Thoracic aorta (tissue), 2 donors: ENCODE measurements at places on chromosomes 1 and 21.

DNA sequence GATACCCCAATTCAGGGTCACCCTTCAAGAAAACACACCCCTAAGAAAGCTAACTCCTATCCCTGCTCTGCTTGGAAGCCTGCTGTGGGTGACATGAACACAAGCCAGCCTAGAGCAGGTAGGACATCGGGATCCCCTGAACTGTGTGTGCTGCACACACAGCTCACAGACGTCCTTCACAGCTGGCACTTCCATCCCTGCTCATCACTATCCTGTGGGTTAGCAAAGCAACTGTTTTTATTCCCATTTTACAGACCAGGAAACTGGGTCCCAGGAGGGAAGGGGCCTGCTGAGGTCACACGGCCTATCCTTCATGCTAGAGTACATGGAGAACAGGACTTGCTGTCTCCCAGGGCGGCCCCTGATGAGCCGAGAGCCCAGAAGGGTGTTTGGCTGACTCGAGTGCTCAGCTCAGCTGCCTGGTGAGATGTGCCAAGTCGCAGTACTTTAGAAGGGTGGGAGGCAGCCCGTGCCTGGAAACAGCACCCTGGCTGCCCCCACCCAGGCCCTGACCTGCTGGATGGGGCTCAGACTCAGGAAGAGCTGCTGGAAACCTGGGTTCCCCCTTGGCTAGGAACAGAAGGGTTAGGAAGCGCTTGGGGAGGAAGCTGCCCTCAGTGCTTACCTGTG, 28.3 kb upstream of the BTG2 start:
- DNase-seq = no peak

DNA sequence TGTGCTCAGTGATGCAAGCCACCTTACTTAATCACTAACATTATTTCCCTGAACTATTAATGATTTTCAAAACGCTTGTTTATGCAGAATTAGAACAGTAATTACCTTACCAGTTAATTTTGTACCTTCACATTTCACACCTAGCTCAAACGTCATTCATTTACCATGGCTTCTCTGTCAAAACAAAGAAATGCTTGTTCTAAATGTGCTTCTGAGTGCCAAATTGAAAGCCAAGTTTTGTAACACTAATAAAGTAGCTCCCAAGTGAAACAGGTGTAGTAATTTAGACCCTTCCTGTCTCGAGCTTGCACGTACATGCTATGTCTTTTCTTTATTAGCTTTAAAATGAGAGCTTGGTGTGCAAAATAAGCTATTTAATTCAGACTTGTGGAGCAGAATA, 533.7 kb upstream of the PKN2 start:
- DNase-seq = no peak

- DNase-seq = no peak
Observed at GRCh38 chr1:205632669-205633169, 908 bp upstream of the ELK4 start.

- DNase-seq = no peak
Observed at GRCh38 chr1:66088787-66089186, 296.1 kb downstream of the PDE4B start.

- DNase-seq = no peak
Observed at GRCh38 chr1:226657895-226658545, 81.1 kb downstream of the ITPKB start.

- no peak for DNase-seq
Observed at GRCh38 chr1:57741521-57741920, 317.7 kb upstream of the DAB1 start.

DNA sequence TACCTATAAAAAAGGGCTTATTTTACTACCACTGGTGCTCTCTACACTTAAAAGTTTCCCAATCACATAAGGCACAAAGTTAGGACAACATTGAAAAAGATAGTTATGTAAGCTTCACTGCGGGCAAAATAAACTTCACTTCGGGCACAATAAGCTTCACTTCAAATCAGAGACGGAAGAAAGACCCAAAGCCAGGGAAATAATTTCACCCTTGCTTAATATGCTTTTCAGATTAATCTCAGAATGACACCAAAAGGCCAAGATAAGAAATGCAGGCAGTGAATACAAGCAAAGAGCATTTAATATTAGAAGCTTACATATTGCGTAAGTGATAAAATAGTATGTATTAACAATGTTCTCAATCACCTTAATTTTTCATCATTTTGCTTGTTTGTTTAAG, 444.2 kb downstream of the SETD4 start:
- no peak for DNase-seq

DNA sequence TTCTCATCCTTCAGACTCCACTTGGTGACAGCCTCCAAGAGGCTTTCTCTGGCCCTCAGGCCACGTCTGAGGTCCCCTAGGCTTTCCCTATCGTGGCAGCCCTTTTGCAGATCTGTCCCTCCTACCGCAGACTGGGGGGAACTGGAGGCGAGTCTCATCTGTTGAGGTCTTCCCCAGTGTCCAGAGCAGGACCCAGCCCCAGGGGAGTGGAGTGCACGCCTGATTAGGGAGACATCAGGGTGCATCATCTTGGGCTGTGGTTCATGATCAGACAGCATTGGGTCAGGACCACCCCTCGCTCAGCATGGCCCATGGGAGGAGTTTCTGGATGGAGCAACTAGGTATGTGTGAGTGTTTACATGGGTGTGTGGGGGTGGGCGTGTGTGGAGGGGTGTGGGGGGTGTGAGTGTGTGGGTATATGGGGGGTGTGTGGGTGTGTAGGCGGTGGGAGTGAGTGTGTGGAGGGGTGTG, 8.5 kb upstream of the MATN1 start:
- no peak for DNase-seq

GRCh38 chr1:210233495-210234328, 1.1 kb downstream of the SERTAD4 start:
- no peak for DNase-seq

GRCh38 chr1:1399872-1400575, 889 bp upstream of the CCNL2 start:
- DNase-seq = no peak

GRCh38 chr1:99745061-99745460, 21.4 kb downstream of the FRRS1 start:
- no peak for DNase-seq

DNA sequence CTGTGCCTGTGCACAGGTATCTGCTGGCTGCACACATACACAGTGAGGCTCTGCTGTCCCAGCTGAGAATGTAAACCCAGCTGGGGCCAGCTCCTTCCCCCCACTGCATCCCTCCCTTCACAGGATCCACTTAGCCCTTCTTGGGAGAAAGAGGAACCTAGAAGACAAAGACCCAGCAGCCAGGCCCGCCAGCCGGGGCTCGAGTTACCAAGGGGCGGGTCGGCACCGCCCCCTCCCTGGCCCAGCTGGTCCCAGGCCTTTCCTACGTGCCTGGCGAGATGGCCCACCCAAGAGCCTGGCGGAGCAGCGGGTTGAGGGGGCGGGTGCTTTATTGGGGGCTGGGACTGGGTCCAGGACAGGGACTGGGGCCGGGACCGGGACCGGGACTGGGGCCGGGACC, 2.1 kb downstream of the SH3BGRL3 start:
- DNase-seq = no peak

GRCh38 chr21:15645830-15646229, 84.0 kb upstream of the USP25 start:
- DNase-seq = no peak

DNA sequence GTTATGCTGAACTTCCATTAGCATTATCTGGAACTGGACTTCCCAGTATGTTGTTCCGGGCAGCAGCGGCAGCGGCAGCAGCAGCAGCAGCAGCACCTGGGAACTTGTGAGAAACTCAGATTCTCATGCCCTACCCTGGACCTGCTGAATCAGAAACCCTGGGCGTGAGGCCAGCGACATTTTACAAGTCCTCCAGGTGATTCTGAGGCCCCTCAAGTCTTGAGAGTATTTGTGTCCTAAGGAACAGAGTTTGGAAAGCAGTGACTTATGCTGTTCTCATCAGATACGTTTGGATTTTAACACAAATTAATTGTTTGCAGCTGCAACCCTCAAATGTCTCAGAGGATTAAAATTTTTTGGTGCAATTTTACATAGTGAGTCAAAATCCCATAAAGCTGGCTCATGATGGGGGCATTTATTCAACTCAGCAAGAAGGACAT, 157.2 kb upstream of the KAZN start:
- no peak for DNase-seq

DNA sequence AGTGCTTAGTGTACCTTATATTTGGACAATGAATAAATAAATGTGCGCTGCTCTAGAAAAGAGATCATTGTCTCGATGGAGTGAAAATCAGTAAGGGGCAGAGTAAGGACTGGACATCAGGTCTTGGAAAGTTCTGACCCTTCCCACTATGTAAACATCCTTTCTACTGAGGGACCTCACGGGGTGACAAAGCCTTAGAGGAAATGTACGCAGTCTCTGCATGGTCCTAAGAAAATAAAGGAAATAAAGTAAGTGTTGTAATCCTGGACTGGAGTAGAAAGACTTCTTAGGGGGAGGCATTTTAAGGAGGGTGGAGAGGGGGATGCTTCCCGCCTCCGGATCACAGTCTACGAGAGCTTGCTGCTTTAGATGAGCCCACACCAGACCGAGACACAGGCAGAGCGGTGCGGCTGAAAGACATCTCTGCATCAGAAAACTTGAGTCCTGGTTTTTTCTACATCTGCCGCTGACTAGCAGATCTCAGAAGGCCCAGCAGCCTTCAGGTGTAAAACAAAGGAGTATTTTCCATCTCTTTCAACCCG, 22.3 kb upstream of the GPR137B start:
- no peak for DNase-seq

GRCh38 chr1:30377230-30378002, 346.0 kb downstream of the MATN1 start:
- no peak for DNase-seq

GRCh38 chr1:46532498-46533178, 18.8 kb downstream of the KNCN start:
- DNase-seq = no peak

GRCh38 chr1:45010855-45011811, at the start of gene HECTD3:
Gene HECTD3, minus strand, starts transcription at chr1:45011324. Its CDS starts 67 bp downstream, at chr1:45011257.
- peak; percentile 46 for DNase-seq

DNA sequence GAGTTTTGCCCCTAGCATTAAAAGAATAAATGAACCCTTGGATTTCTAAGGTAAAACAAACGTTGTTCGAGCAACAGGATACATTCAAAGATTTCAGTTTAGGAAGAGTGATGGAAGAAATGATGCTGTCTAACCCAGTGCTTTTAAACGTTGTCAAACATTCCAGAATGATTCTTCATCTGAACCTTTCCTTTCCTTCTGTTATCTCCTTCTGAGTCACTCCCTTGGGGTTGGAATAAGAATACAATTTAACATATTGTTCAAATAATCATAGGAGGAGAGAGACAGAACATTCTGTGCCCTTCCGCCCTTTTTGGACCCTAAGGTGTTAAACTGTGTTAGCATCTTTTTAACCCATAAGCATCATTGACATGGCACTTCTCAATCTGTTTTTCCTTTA, 61.1 kb upstream of the RCOR3 start:
- no peak for DNase-seq
